Activated naive CD4-positive, alpha-beta T cell treated with anti-CD3 and anti-CD28 coated beads, Interleukin-2, amount 10 ng/mL, durations not matched to agents 7 days and 5 days (primary cell): ENCODE measurements at places on chromosomes 7 and 10.

GRCh38 chr10:69343905-69344304 lies 65.6 kb downstream of the HK1 start:
- no peak for DNase-seq

GRCh38 chr10:98236862-98237261 lies 31.1 kb downstream of the LOXL4 start:
- no peak for DNase-seq

DNA sequence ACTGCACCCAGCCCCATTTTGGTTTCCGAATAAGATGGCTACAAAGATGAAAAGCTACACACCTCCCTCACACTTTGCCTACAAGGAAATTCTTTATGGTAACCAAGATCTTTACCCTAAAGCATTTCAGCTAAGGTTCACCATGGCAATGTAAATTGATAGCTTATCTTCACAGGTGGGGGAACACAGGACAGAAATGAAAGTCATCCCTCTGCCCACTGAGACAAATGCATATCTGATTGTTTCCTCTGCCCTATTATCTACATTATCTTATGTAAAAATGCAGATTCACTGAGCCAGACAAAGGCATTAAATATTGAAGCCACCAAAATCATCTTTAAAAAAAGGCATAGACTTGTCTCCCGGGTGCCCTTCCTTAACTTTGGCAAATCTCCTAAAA lies 3.2 kb upstream of the TMEM139 start:
- DNase-seq = no peak

DNA sequence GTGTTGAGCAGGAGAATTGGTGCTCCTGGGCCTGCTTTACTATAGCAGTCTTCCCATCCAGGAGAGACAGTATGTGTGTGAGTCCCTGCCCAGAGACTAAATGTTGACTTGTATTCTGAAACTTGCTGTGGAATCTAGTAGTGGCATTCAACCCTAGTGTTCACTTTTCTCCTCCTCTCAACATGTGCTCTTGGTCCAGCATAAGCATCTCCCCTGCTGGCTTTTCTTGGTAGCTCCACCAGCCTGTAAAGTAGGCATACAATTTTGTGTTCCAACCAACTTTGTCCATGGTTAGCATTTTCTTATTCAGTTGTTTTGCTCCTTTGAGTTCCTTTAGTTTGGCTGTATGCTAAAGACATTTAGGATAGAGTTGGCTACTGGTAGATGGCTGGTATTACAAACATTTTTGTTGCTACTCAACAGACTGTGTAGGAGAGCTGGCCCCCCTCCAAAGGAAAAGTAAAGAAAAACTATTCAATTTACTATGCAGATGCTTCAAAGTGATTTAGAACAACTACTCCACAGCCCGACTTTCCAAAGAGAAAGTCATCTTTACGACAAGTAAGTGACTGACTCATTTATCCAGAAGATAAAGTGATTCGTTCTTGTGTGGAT lies 46.0 kb downstream of the ASB4 start:
- no peak for DNase-seq

DNA sequence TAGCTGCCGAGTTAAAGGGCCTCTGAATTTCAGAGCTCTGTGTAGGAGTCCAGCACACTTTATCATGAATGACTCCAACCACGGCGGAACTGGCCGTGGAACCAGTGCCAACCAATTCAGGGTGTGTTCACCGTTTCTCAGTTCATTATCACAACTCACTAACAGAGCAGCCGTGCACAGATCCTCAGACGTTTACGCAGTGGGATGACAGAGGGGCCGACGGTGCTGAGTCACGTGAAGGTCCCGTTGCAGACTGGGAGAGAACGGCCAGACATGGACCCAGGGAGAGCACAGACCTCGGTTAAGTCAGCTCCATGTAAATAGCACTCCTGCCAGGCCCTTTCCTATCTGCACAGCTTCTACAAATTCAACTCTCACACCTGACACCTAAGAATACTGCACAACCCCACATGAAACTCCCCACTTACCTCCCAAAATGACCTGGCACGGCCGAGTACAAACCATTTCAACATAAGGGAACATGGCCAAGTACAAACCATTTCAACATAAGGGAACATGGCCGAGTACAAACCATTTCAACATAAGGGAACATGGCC lies 95.5 kb downstream of the DIP2C start:
- DNase-seq = no peak

DNA sequence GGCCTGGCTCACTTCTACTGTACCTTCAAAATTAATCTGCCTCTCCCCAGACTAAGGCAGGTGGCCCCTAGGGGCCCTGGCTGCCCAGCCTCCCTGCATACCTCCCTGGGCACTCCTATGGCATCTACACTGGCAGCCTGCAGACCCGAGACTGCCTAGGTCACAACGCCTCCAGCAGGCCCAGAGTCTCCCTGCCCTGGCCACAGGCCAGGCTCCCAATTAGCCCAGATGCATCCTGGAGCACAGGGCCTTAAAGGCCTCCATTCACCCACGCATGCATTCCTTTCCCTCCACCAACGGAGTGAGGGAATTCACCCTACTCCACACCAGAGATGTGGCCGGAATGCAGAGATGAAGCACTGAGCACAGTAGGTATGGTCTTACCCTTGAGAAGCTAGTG lies 1.9 kb downstream of the CHAT start:
- DNase-seq = no peak

DNA sequence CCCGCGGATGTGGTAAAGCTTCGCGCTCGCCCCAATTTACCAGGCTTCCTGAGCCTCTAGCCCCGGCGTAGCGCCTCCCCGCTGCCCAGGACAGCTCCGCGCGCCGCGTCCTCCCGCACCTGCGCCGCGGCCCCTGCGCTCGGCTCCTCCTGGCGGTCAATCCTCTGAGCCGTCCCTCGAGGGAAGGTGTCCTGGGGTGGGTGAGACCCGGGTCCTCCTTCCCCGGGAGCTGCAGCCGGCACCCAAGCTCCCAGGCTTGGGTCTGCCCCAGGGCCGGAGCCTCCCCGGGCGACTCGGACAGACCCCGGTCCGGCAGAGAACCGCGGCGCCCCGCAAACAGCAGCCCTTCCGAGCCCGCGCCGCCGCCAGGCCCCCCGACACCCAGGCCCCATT lies 512 bp downstream of the OSBPL3 start:
- DNase-seq = peak; percentile 89

DNA sequence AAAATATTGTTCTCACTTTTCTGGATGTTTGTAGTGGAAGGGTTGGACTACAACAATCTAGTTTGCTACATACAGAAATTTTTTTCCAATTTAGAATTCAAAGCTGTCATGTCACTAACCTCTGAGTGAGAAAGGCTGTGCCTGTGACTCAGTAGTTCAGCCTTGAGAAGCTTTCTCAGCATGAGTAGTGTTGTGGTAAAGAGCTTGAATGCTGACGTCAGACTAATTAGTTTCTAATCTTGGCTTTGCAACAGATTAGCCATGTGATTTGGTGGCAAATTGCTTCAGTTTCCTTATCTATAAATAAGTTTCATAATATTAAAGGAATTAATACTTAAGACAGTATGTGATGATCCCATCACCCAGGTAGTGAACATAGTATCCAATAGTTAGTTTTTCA lies 83.8 kb downstream of the ABCA13 start:
- DNase-seq = no peak

- no peak for DNase-seq
Measured at GRCh38 chr10:77661674-77662073, 24.1 kb upstream of the KCNMA1 start.

DNA sequence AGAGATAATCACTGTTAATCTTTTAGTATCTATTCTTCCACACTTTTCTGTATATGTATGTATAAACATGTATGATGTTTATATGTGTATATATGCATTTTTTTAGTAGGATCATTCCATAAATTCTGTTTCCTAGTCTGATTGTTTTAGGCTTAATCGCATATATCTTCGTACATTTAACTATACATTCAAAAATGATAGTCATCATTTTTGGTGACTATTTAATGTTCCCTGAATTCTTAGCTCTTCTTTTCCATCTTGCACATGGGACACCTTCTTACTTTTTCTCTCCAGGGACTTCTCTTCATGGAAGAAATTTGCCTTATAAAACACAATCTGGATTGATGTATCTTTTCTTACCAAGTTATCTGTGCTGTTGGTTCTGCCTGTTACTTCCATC lies 42.1 kb downstream of the ZNF277 start:
- DNase-seq = no peak

DNA sequence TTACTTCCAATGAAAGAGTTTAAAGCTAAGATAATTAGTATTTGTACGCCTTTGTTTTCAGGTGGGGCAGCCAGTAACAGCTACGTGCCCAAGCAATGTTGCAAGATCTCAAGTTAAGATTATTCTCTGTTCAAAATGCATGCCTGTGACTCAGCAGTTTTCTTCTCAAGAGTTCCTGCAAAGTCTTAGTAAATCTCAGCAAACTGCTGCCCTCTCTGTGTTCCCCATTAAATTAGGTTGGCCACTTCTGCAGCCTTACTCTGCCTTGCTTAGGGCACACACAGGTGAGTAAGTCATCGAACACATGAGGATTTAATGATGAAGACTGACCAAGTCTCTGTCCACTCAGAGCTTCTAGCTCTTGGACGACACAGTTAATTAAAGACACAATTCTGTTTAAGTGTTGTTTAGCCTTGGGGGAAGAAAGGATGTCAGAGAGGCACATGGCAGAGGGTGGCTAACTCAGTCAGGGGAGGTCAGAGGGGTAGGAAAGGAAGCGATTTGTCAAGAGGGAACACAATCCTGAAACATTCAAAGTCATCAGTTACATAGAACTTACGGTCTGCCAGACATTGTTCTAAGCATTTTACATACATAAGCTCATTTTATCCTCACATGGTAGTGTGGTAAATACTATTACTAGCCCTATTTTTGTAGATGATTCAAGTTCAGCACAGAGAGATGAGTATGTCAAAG lies 20.2 kb upstream of the SLC35G1 start:
- DNase-seq = no peak
